MV-4-11 (cell line): ENCODE measurements at places on chromosomes 5 and 9.

GRCh38 chr5:145347026-145347616, 488.0 kb downstream of the PRELID2 start:
- DNase-seq = peak; percentile 8

GRCh38 chr9:133428617-133429101, 6.5 kb downstream of the ADAMTS13 start:
- DNase-seq = no peak

- no peak for DNase-seq
Observed at GRCh38 chr9:34502471-34502870, 20.3 kb downstream of the ENHO start.

DNA sequence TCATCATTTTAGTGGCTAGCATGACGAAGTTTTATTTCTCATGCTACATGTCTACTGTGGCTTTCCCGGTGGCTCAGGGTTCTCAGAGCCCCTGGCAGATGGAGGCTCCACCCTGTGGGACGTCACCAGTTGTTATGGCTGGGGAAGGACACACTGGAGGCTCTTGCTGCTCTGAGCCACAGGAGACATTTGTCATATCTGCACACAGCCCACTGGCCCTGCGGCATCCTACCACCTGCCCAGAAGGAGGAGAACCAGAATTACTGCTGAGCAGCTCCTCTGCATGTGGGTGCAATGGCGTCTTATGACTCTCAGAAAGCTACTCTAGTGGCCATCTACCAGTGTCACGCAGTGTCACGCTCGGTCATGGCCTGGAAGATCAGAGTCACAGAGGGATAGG, 6.6 kb downstream of the OR13J1 start:
- no peak for DNase-seq

GRCh38 chr9:24793787-24794186, 248.1 kb upstream of the IZUMO3 start:
- DNase-seq = no peak

GRCh38 chr9:134384811-134385479, 58.7 kb downstream of the RXRA start:
- DNase-seq = peak; percentile 38

DNA sequence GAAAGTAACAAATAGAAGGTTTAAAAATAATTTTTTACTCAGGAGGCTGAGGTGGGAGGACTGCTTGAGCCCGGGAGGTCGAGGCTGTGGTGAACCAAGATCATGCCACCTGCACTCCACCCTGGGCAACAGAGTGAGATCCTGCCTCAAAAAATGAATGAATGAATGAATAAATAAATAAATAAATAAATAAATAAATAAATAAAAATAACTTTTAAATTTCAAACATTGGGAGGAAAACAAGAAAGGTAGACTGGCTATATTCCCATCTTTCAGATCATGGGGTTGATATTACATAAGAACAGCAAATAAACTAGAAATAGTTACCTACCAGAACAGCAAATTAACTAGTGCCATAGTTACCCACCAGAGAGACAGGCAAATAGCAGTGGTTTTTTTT, 75.7 kb downstream of the LHX2 start:
- no peak for DNase-seq
